ENCODE measurements at places on chromosomes 3 and 15. TPM values are rescaled to one million over a fixed set of nuclear protein-coding genes. Genes with fewer than 3 reads are reported as not detected.

Gene ZMYND10
- 0.61 TPM for total RNA-seq

- peak; percentile 12 for DNase-seq
These were observed 113.5 kb upstream of the SLC7A14 start for GRCh38 chr3:170699158-170700053.

Gene IMP3
- 102 TPM for total RNA-seq

- DNase-seq, result no peak
These were observed 422.2 kb downstream of the MAGI1 start for GRCh38 chr3:65616563-65616962.

GRCh38 chr3:49618412-49618811, 55.7 kb upstream of the APEH start:
- DNase-seq, result no peak

- no peak for DNase-seq
These were observed 1006.5 kb downstream of the TBL1XR1 start for GRCh38 chr3:176190755-176191154.

GRCh38 chr3:124091716-124092115, 99.8 kb upstream of the ROPN1 start:
- DNase-seq, result no peak

- no peak for DNase-seq
These were observed 83.4 kb downstream of the AQR start for GRCh38 chr15:34886134-34886533.

DNA sequence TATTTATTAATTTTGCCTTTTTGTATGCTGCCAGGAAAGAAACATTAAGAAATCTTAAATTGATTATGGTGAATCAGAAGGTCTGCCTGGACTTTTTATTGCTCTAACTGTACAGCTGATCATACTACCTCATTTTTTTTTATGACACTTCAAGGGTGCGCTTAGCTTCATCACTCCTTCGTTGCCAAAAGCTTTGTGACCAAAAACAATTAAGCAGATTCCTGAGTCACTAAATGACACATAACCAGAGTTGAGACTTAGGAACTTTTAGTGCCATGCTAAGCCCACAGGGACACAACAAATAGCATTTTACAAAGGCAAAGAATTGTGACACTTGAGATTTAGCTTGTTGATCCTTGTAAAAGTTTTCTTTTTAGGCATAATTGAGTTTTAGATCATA, 4.9 kb downstream of the ADIPOQ start:
- DNase-seq, result no peak

- no peak for DNase-seq
These were observed 120.2 kb upstream of the IGF1R start for GRCh38 chr15:98528046-98528725.

Gene EFHB
- total RNA-seq, result not detected
